ENCODE measurements at places on chromosomes 7 and 10.

GRCh38 chr7:113774182-113774807, 144.5 kb downstream of the PPP1R3A start:
- no peak for DNase-seq

DNA sequence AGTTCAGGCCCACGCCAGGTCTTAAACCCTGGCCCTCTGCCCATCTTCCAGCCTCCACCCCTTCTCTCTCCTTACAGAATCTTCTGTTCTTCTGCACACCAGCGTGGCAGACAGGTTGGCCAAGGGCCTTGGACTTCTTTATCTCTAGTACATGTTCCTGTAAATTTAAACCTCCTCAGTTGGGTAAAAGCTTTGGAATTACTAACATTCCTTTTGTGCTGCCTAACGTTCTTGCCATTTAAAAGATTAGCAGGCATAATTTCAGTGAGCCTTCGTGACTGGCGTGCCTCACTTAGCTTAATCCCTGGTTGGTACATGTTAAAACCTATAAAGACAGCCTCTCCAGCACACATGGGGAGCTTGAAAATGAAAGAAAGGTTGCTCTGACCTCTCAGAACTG, 192.2 kb downstream of the CUX1 start:
- no peak for DNase-seq

DNA sequence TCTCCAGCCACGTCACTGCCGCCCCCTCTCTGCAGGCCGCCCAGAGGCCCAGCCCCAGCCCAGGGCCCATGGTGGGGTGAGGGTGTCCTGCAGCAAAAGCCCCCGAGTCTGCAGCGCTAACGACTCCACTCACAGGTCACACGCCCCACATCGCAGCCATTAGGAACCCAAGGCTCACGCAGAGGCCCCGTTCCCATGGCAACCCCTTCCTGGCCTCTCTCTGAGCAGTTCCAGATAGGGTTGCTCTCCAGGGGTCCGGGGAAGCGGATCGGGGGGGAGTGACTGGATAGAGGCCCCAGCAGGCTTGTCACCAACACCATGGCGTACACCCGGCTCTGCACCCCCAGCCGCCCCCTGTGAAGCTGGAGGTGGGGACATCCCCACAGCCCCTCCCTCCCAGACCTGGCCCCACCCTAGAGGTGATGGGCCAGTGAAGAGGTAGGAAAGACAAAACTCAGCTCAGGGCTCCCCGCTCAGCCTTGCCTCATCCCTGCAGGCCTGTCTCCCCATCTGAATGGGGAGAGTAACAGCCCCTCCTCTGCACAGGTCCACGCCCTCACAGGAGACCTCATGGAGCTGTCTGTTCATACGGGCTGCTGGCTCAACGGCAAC, 41.2 kb downstream of the TNRC18 start:
- no peak for DNase-seq

DNA sequence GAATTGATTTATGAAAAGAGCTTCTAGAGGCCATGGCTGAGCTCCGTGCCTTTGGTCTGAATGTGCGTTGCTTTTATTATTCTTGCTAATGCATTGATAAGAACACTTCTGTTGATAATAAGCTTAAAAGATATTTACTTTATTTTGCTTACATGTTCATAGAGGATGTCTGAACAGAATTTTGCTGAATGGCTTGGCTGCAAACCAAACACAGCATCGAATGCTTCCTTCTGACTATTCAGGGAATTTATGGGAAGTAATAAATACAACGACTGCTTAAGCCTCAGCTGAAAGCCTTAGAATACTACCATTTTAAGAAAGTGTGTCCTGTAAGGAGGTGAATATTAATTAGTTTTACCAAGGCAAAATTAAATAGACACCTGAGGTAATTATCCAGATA, 643.5 kb upstream of the POT1 start:
- no peak for DNase-seq

- no peak for DNase-seq
These were observed 249.0 kb upstream of the PLXNA4 start for GRCh38 chr7:132825222-132825621.

- DNase-seq: no peak
These were observed 121.6 kb downstream of the SPAG6 start for GRCh38 chr10:22466763-22467334.

DNA sequence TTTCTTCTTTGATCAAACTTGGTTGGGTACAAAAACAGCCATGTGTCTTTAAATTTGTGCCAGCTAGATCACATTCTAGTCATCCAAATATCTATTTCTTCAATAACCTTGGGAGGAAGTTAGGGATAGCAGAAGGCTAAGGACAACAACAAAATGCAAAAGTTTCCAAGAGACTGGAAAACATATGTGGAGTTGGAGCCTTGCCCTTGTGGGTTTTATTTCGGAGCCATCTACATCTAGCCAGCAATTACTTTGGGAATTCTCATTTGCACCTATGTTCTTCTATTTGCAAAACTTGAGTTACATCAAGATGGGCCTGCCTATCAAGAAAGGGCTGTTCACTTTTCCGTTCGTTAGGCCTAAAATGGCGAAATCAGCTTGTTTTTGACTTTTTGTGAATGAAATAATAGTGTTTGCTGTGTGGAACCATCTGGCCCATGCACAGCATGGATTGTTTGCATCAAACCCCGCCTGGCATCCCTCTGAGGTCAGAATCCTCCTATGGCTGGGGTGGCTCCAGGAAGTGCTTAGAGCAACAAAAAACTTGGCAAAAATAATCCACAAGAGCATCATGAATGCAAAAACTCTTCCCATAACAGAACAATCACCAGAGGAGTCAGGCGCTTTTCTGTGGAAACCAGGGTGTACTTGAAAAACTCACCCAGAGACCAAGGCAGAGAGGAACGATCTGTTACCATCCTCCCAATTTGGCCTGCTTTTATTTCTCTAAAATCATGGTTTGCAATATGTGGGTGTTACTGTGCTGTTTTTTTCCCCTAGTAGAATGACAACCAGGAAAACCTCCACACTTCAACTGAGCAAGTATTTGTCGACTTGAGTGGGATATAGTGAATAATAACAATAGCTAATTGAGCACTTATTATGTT, 36.2 kb upstream of the XPNPEP1 start:
- DNase-seq: no peak

DNA sequence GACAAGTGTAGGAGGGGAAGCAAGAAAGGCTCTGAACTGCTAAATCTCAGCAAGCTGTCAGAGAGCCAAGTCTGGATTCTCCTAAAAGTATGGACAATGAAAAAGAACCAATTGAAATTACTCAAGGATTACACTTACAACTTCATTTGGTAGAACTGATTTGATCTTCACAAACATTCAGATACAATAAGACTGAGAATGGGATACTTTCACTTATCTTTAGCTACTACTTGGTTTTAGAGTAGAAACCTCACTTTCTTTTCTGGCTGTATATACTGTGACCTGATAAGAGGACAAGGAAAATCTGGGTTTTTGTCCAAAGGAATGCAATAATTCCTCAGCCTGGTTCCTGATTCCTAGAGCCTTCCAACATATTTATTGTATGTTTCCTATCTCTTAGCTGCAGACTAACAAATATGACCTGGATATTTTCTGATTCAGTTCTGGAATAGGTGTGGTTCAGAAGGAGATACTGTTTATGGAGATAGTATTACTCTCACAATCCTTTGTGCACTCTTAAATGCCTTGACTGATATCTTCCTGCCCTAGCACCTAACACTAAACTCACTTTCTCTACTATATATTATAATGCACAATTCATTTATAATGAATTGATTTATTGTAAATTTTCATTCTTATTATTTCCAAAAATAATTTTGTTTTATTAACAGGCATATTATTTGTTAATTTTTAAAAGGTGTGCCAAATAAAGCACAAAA, 7.3 kb downstream of the SEMA3A start:
- DNase-seq: no peak

DNA sequence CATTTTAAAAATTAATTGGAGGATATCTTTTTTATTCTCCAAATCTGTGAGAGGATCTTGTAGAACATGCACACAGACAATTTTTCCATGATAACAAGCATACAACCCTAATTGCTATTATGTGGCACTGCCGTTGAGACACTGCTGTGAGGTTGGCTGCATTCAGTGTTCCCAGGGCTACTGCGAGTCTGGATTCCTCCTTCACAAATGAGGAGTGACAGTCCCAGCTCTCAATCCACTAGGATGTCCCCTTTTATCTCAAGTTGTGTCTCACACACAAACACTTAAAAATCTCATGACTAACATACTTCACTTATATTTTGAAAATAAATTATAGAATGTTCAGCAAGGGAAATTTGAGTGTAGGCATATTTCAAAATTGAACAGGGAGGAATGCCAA, 14.1 kb downstream of the NEUROD6 start:
- DNase-seq: no peak

- DNase-seq: no peak
These were observed 34.3 kb upstream of the ITGB8 start for GRCh38 chr7:20296444-20296843.

- no peak for DNase-seq
These were observed 1065.7 kb downstream of the DNAJB9 start for GRCh38 chr7:109635374-109635773.

DNA sequence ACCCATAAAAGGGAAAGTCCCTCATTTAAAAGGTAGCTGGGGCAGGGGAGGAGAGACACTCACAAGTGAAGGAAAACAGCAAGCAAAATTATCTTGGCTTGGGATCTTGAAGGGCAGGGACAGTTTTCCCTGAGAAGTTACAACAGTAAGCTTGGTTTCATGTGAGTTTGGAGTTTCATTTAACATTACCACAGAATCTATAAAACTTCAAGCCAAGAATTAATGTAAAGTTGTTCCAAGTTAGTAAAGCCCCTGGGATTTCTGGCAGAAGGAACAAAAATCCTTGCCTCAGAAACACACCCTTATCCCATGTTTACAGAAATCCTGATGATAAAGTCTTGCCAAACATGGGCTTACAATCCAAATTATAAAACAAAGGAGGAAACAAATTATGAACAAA, 19.2 kb downstream of the CRPPA start:
- no peak for DNase-seq

GRCh38 chr7:19930051-19930450, 156.6 kb upstream of the TMEM196 start:
- DNase-seq: no peak

DNA sequence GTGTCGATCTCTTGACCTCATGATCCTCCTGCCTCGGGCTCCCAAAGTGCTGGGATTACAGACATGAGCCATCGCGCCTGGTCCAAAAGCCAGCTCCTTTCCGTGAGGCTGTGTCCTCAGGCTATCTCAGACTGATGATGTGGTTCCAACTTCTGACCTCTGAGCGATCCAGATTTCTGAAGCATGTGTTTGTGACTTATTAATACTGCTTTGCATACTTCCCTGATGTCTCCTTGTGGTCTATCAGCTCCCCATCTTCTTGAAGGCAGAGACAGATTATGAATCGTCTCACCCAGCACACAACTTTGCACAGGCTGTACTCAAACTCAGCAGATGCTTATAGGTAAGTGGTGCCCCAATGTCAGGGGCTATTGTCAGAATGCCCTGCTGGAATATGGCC, 2.0 kb upstream of the PLPP4 start:
- no peak for DNase-seq

GRCh38 chr7:155450970-155451801, 6.7 kb upstream of the EN2 start:
- no peak for DNase-seq

GRCh38 chr7:44637788-44638594, 31.6 kb downstream of the OGDH start:
- no peak for DNase-seq

DNA sequence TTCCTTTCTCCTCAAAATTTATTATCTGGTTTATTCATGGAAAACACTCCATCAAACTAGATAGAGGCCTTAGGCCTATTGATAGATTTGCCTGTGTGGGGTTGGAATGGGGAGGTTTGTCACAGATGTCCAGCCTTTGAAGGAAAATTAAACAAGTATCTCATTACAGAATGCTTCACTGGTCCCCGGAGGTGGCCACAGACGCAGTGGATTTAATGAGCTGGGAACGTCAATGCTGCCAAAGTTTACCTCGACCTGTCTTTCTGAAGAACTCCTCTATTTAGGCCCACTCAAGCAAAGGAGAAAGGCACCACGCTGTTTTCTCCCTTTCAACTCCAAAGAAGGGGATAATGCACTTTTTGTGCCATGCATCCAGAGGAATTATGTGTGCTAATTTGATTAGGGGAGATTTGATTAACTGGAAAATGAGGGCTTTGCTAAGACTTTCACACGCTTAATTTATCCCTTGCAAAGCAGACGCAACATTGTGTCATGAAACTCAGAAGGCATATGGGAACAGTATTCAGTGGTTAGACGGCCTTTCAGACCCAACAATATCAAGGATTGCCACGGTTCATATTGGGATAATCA, 558.8 kb upstream of the GALNT17 start:
- no peak for DNase-seq

GRCh38 chr7:98228801-98229200, 17.6 kb downstream of the BHLHA15 start:
- DNase-seq: no peak

GRCh38 chr10:480498-480927, 209.0 kb downstream of the DIP2C start:
- no peak for DNase-seq

DNA sequence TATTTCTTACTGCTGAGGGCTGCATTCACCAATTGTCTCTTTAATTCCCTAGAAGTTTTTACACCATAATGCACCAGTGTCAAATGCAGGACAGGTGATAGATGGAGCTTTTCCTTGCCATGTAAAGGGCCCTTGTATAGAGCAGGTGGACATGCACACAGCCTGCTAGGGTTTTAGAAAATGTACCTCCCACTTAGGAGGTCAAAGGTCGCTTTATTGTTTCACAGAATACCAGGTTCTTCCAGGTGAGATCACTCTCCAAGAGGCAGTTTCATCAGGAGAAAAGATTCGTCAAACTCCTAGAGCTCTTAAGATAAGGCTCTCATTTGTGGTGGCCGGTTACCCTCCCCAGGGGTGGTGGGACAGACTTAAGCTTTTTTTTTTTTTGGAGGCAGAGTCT, 215.8 kb downstream of the PHTF2 start:
- no peak for DNase-seq

DNA sequence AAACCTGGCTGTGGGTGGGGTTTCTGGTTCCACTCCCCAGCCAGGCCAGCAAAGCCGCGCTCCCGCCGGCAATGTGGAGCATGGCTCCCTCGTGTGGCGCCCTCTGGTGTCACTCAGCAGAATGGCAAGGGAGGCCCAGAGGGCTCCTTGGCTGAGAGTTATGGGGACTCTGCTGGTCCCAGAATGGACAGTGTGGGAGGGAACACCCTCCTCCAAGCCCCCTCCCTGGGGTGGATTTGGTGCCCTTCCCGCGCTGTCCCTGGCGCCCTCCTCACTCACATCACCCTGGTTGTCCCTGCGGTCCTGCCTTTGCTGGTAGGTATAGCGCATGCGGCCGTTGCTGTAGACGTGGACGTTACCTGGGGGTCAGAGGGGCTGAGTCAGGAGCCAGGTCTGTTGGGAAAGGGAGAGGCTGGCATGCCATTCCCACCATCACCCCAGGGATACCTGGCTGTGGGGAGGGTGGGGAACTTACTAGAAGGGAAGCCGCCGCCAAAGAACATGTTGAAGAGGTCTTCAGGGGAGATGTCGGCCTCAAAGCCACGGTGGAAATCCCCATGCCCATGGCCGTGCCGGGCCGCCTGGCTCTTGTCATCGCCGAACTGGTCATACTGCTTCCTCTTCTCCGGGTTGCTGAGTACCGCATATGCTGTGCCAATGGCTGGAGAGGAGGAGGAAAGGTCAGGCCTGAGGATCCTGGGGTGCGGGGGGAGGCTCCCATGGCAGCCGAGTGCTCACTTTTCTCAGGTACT, 14.0 kb downstream of the DNAJB12 start:
- peak; percentile 58 for DNase-seq

GRCh38 chr10:129877773-129878371, 86.2 kb downstream of the EBF3 start:
- DNase-seq: no peak

- DNase-seq: no peak
These were observed 264.6 kb downstream of the WDR37 start for GRCh38 chr10:1320739-1321320.

All from activated naive CD4-positive, alpha-beta T cell (primary cell).